Sigmoid colon (tissue), 7 donors: ENCODE measurements at places on chromosomes 6 and 20. TPM values are rescaled to one million over a fixed set of nuclear protein-coding genes. Genes with fewer than 3 reads are reported as not detected.

- no peak for DNase-seq
Measured at GRCh38 chr6:160714731-160715316, 12.8 kb downstream of the PLG start.

- DNase-seq, result no peak
Measured at GRCh38 chr6:99393366-99393697, 663 bp downstream of the COQ3 start.

GRCh38 chr6:66161546-66162108, 454.6 kb upstream of the EYS start:
- DNase-seq, result no peak

DNA sequence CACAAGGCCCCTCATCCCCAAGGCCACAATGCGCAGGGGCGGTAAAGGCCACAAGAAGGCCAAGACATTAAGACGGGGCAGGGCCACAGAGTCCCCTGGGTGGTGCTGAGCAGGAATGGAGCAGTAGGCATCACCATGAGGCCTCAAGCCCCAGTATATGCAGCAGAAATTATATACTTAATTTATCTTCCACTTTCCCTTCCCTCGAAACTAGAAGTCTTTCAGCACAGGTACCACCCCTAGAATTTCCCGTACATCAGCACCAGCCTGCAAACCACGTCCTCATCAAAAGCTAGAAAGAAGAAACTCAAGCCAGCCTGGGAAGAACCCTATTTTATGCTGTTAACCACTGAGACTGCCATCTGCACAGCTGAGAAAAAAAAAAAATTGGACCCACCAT, 89.4 kb downstream of the PLG start:
- DNase-seq, result no peak

DNA sequence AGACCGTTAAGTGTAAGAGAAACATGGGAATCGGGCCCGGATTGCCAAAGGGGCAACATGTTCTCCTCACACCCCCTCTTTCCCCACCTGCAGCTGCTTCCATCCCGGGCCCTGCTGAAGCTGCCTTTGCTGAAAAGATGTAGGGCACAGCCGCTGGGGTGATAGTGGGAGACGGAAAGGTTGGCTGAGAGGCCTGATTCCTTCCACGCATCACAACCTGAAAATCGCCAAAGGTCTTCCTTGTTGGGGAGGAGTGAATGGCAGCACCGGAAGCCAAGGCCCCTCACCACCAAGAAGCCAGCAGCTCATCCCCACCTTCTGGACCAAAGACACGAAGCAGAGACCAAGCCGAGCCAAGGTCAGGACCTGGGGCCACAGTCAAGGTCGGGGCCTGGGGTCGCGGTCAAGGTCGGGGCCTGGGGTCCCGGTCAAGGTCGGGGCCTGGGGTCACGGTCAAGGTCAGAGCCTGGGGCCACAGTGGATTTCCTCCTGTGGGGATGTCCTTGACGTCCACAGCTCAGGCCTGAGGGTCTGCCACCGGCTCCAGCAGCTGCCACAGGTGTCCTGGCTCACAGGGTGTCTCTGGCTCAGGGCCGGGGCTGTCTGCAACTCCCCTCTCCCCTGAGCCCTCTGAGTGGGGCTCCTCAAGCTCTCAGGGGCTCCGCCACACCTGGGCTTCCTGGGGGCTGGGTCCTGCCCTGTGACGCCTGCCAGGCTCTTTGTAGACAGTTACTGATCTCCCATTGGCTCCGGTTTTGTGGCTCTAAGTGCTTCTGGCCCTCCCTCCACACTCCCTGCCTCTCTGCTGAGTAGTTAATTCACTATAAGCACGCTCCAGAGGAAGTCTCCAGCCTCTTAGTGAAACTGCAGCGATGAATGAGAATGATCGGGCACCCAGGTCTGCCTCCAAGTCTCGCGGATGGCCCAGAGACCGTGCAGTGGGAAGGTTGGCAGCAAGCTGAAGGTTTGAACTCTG, 5.5 kb upstream of the CHRNA4 start:
- no peak for DNase-seq

Gene MOCS1
- polyA plus RNA-seq, result 13.8 TPM
